Stimulated activated CD4-positive, alpha-beta T cell treated with anti-CD3 and anti-CD28 coated beads, TNF-alpha, amount 100 ng/mL, for 24 hours (primary cell): ENCODE measurements at places on chromosomes 2 and 18.

- no peak for DNase-seq
Observed at GRCh38 chr18:63374540-63374939, 7.5 kb upstream of the KDSR start.

DNA sequence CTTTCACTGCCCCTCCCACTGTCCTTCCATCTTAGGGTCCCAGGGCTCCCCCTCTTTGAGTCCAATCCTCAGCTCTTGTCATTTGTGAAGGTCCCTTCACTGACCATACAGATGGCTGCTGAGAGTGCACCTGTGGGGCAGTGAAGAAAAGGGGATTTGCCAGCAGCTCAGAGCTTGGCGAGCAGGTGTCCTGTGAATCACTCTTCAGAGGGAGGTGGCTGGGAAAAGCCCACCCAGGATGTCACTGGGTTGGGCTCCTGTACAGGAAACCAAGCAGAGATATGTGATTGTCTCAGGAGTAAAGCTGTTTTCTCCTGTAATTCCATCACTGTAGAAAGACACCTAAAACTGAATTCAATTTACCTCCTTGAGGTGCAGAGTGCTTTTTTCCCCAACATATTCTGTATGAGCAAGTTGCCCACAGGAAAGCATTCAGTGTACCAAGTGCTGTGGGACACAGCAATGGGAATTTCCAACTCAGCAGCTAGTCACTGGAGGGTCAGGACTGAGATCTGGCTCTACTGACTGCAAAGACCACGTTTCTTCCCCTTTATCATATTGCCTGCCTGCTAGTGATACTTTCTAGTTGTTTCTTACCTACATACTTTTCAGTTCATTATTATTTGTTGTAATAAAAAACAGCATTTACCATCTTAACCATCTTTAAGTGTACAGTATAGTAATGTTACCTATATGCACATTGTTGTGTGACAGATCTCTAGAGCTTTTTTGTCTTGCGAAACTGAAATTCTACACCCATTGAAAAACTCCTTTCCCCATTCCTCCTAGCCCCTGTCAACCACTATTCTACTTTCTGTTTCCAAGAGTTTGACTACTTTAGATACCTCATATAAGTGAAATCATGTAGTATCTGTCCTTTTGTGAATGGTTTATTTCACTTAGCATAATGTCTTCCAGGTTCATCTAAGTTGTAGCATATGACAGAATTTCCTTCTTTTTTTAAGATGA, 239.1 kb downstream of the TSN start:
- DNase-seq, result no peak

DNA sequence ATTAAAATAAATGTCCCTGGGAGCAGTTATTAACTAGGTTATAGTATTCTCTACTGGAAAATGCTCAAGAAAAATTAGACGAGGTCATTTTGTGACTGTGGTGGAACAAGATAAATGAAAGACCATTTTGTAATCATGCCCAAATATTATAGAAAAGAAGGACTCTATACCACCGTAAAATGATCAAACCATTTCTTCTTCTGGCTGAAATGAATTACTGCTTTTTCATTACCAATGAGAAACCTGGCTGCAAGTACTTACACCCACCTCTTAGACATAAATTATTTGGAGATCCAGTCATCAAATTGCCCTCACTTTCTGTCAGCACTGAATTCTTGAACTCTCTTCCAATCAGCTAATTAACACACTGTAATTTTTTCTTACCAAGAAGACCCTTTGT, 74.2 kb upstream of the FSIP2 start:
- no peak for DNase-seq

GRCh38 chr2:43005975-43006833, 213.8 kb upstream of the HAAO start:
- DNase-seq, result no peak

DNA sequence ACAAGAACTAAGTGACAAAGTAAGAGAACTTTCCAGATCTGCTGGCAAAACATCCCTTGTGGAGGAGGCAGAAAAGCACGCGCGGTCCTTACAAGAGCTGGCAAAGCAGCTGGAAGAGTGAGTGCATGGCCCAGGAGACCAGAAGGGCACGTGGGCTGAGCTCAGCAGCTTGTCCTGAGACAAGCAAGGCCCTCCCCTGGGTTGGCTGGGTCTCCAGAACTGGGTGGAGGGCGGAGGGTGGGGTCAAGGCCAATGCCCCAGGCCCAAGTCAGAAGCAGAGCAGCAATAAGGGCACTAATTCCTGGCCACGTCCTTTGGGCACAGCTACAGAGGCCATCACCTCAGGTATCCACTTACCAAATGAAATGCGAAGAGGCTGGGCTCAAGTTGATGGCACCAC, 110.6 kb upstream of the TTC39C start:
- no peak for DNase-seq

DNA sequence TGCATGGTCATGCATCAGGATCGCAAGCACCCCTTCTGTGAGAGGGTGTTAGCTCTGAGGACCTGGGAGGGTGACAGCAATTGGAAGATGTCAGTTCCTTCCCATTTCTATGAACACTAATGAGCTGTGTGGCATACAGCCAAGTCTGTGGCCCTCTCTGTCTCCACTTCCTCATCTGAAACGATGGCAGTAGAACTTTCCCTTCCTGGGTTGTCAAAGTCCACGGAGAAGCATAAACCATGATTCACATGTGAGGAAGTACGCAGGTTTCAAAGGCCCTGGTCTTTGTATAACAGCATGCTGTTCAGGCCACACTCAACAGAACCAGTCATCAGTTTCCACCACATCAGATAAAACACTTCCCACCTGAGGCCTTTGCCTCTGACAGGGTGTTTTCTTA, 167.4 kb upstream of the RAB6C start:
- no peak for DNase-seq

- DNase-seq, result no peak
Observed at GRCh38 chr2:106843910-106844250, 42.1 kb downstream of the ST6GAL2 start.

DNA sequence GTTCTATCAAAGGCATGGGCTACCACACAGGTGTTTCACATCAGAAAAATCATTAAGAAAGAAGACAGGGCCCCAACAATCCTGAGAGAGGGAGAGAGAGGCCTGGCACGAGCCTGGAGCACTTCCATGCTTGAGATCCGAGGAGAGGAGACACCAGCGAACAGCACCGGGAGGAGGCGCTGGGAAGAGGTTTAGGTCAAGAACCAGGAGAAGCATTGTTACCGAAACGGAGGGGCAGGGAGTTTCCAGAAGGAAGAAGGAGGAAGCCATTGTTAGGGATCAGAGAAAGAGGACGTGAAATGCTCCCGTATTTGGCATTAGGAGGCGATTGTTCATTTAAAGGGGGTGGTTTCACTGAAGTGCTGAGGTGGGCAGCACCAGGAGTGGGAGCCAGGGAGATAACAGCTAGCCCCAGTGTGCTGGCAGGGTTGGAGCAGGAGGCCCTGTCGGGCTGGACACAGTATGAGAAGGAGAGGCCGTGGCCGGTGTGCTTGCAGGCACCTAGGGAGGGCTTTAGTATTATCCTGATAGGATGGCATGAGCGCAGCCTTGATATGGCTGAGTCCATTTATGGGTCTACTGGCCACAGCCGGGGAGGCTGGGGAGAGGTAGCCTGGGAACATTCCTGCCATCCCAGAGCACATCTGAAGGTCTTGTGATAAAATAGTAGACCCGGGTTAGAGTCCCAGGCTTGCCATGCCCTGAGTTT, 244.9 kb downstream of the KLHL29 start:
- DNase-seq, result no peak

GRCh38 chr18:73787316-73787715, 360.3 kb downstream of the FBXO15 start:
- no peak for DNase-seq

GRCh38 chr18:389658-390357, 110.7 kb downstream of the COLEC12 start:
- DNase-seq, result no peak

DNA sequence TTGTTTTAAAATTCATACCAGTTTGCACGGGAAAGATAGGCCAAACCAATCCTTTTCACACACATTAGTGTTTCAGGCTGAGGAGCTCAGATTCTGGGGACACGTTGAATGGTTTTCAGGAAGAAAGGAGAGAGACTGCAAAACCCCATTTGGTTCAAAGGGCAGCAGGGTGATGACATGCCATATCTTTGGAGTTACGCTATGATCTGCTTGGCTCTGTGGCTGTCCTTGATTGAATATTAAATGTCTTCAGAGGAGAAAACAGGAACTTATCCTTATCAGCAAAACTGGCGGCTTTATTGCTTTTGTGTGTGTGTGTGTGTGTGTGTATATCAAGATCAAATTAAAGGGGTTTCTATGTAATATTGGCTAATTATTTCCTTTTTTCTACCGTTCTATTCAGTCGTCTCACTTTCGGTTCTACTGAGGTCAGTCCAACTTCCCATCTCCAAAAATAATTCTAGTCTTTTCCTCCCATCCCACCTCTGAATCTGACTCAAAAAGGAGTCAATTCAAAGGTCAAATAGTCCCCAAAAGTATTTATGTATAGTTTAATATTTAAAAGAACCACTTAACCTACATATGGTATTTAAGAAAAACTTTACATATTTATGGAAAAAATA, 292.9 kb upstream of the CCDC68 start:
- no peak for DNase-seq

DNA sequence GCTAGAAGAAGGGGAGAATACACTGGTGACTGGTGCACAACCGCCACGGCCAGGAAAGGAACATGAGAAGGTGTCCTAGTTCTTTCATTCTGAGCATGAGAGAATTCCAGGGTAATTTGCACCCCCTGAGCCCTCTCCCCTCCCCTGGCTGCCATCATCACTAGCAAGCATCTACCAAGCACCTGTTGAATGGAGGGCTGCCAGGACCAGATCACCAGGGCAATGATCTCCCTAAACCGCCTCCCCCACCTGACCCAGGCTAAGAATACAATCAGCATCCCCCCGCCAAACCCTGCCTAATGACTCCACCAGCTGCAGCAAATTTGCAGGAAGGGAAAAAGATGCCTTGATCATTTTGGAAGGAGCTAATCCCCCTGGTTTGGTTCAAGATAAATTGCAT, 100.2 kb downstream of the STPG4 start:
- DNase-seq, result no peak

GRCh38 chr18:21230436-21230835, 11.6 kb upstream of the GREB1L start:
- DNase-seq, result no peak
